NCI-H69 (cell line): ENCODE measurements at places on chromosomes 1 and 21.

DNA sequence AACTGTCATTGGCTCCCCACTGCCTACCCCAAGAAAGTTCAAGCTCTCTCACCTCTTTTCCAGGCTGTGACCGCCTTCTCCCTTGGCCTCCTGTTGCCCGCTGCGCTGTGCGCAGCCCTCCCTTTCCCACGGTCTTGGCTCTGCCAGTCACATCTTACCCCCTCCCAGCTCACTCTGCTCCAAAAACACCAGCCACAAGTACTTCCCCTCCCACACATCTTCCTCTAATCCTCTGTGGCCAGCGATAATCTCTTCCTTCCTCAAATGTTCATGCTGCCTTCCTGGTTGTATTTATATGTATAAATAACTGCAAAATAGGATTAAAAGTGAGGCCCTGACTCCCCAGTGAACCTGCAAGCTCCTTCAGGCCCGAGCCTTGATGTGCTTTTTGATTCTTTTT lies 81.8 kb downstream of the AJAP1 start:
- DNase-seq, result no peak

- DNase-seq, result no peak
These were observed 5.7 kb downstream of the SLC35A3 start for GRCh38 chr1:99975529-99975928.

GRCh38 chr1:59705466-59706302 lies 109.1 kb upstream of the HOOK1 start:
- DNase-seq, result peak; percentile 23

DNA sequence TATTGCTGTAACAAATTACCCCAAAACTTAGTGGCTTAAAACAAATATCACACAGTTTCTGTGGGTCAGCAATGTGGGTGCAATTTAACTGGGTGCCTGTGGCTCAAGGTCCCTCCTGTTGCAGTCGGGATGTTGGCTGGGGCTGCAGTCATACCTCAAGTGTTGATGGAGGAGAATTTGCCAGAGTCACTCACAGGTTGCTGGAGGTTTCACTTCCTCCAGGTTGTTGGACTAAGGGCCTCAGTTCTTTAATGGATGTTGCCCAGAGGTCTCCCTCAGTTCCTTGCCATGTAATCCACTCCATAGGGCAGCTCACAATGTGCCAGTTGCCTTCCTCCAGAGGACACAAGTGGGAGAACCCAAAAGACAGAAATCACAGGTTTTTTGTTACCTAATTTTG lies 2.5 kb upstream of the TAF13 start:
- no peak for DNase-seq

DNA sequence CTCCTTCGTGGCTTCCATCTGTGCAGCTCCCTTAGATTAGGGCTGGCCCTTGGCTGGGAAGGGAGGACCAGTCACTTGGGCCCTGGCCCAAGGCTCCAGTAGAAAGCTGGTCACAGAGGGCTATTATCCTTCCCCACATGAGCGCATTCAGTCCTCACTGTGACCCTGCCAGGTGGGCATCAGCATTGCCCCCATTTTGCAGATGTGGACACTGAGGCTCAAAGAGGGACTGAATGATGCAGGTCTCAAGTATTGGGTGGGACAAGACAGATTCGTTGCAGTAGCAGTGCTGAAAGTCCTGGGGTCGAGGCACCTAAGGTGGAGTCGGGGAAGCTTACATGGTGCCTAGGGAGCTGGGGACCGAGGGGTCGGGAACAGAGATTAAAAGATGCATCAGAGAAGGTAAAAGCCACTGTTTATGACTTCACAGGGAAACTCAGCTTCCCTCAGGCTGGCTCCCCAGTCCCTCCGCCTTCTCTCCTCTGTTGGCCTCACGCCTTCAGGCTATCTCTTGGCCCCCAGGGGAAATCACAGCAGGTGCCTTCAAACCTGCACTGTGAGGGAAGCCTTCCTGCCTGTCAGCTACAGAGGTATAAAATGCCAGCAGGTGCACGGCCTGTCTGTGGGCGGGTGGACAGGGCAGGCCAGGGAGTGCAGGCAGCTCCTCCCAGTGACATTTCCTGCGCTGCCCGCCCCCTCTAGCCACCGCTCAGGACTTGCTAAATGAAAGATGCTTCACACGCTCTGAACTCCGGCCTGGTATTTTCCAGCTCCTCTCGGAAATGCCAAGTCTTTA lies 178.4 kb downstream of the GRIK3 start:
- peak; percentile 73 for DNase-seq

DNA sequence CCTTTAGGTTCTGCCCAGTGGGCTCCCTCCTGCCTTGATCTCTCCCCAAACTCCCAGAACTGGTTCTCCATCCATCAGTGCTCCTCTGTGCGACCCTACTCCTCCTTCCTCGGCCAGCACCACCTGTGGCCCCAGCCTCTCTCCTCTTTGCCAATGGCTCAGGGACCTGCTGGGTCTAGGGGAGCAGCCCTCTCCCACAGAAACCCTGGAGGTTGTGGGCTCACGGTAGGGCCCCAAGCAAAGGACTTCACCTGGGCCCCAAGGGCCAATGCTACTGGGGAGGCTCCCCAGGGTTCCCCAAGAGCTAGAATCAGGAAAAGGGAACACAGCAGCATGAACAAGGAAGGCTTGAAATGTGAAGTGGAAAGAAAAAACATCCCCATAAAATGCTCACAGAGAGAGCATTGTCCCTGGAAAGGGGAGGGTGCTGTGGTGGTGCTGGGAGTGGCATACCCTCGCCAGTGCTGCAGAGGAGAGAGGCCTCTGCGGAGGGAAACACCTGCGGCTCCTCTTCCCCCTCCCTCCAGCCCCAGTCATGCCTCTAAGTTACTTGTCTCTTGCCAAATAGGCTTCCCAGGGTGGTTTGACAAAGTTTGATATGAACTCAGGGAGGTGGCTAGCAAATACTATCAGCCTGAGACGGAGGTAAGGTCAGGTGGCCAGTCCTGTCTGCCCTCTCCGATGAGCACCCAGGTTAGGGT lies 2.5 kb downstream of the TMEM63A start:
- no peak for DNase-seq

DNA sequence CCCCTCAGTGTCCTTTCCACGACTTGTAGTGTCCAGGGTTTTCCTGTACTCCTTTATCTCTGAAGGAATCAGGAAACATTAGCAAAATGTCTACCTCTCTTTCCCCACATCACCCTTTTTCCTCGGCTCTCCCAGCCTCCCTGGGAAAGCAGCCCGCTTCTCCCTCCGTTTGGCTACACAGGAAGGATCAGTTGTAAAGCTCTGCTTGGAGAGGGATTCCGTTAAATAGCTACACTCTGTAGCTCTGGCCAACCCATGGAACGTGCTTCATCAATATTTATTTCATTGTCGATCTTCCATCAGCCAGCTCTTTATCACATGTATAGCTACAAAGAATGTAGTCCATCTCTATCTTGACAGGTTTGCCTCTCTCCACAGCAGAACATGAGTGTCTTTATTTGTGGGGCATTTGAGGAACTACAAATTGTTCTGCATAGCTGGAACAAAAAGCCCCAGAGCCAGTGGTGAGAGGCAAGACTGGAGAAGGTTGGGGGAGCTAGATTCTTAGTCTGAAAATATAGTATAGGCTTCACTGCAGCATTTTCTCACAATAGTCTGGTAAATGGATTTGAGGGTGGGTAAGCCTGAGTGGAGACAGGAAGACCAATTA lies 191.8 kb downstream of the SLC35F3 start:
- DNase-seq, result no peak

DNA sequence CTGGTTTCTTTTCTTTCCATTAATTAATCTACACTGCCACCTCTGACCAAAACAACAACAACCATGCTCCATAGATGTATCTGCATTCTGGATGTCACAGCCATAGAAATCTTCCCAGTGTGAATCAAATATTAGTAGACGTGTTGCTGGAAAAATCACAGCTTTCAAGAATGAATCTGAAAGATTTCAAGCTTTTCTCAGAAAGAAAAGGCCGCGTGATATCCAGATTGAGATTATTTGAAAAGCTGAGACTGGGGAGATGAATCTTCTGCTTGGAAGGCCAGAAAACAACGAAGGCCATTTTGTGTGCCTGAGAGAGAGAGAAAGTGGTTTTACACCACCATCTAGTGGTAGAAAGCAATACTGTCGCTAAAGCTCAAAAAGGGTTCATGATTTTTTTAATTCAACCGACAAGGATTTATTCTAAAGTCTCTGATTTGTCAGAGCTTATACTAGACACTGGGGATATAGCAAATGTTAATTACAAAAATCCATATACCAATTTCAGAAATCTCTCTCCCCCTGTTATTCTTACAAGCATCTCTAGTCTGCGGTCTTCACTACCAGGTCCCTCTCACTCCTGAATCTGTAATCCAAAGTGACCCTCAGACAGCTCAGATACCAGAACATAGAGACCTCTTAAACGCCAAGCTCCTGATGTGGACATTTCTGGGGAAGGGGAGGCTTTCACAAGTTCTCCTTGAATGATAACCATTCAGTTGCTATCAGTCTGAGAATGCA lies 87.5 kb upstream of the SGIP1 start:
- DNase-seq, result peak; percentile 54

DNA sequence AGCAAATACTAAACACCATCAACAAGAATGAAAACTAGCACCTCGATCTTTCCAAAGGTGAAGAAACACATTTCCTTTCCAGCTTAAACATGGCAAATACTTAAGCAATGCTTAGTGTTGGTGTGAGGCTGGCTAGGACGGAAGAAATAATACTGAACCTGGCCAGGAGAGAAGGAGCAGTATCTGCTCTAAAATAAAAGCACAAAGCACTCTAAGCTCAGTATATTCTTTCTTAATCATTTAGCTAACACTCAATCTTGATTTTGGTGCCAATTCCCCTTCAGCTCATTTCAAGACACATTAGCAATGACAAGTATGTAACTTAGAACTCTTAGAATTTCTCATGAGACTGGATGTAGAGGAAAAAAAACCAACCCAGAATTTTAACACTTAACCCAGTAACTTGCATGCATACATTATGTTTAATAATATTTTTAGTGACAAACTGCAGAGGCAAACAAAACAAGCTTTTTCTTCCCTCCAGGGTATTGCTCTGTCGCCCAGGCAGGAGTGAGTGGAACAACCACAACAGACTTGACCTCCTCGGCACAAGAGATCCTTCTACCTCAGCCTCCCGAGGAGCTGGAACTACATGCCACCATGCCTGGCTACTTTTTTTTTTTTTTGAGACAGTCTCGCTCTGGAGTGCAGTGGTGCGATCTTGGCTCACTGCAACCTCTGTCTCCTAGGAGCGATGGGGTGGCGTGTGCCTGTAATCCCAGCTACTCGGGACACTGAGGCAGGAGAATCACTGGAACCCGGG lies 54.3 kb downstream of the DEGS1 start:
- DNase-seq, result no peak

- no peak for DNase-seq
These were observed 12.2 kb downstream of the TGFB2 start for GRCh38 chr1:218357211-218357892.
